ENCODE measurements at places on chromosomes 7 and 10. TPM values are rescaled to one million over a fixed set of nuclear protein-coding genes. Genes with fewer than 3 reads are reported as not detected.

DNA sequence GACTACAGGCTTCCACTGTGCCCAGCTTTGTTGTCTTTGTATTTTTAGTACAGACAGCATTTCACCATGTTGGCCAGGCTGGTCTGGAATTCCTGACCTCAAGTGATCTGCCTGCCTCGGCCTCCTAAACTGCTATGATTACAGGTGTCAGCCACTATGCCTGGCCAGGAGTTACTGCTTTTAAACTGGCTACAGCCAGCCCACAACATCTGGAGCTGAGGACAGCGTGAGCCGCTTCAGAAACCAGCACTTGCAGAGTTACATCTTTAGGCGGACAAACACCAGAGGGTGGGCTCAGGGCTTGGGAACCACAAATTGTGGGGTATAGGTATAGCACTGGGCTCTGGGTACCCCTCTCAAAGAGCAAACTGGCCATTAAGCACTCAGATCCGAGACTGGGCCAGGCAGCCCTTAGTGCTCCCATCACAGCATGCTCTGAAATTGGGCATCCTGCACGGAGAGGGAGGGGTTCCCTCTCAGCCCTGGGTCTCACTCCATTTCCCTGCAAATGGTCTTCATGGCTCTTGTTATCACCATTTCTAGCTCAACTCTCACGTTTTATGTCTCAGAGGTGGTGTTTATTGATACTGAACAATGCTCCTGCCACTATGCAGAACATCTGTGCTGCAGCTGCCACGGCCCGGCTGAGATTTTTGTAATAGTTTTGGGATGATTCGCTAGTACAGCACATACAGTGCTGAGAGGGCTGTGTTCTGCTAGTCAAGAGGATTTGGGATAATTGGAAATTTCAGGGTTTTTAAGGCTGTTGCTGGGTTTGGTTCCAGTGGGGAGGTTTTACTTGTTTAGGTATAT lies 146.4 kb upstream of the LYZL2 start:
- no peak for DNase-seq

Gene NEUROD6
- not detected for total RNA-seq

DNA sequence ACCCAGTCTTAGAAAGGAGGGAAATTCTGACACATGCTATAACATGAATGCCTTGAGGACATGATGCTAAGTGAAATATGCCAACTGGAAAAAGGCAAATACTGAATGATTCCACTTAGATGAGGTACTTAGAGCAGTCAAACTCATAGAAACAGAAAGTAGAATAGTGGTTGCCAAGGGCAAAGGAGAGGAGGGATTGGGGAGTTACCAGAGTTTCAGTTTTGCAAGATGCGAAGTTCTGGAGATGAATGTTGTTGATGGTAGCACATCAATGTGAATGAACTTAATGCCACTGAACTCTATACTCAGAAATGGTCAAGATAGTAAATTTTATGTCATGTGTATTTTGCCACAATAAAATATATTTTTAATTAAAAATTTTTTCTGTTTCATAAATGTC lies 38.9 kb downstream of the DRGX start:
- DNase-seq = no peak

Gene SFXN2
- 22.9 TPM for total RNA-seq

- no peak for DNase-seq
Observed at GRCh38 chr10:129258283-129258923, 208.6 kb upstream of the MGMT start.

DNA sequence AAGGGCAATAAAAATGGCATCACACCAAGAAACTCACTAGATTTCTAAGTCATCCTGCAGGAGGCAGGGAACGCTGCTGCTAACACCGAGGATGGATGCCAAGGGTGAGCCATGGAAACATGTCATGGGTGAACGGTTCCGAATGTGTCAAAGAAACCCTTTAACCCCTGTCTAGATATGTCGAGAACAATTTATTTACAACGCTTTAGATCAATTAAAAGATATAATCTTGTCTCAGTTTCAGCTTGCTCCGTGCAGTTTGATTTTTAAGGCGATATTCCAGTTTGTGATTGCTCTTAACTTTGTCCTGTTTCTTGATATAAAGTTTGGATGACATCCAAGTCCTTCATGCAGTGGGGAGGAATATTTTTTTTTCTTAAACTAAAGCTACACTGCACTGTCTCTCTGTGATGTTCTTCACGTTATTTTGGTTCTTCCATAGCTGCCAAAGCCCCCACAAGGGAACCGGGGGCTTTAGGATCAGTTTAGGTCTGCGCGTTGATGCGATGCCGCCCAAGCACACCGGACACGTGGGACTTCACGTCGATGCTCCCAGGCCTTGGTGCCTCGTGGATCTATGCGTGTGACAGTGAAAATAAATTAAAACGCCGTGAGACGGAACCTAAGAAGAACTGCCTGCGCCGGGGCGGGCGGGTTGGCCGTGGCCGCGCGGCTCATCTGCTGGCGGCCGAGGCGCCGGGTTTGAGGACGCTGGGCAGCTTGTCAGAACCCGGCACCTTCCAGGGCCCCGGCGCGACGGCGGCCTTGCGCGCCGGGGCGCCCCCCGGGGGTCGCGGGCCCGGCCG lies 220.3 kb downstream of the PHTF2 start:
- peak; percentile 6 for DNase-seq

GRCh38 chr10:113920875-113921274 lies 66.4 kb downstream of the NHLRC2 start:
- DNase-seq = no peak
